ENCODE measurements at places on chromosomes 2 and 18.
A peak's percentile ranks its signal among the peaks of the same experiment; 100 is the strongest.

- no peak for DNase-seq
These were observed 41.4 kb upstream of the RBMS1 start for GRCh38 chr2:160534996-160535395.

DNA sequence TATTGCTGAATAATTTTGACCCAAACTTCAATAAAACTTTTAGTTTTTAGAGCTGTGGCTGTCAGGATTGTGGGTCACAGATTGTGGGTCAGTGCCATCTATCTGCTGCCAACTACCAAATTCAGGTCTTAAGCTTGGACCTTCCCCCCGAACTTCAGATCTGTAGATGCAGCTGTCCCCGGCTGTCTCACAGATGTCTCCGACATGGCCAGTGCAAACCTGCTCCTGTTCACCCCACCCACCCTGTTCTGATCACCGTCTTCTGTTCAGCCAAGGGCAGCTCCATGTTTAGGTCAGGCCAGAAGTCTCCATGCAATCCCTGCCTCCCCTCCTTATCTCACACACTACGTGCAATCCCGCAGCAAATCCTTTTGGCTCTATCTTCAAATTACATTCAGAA lies 175.0 kb downstream of the PRKCE start:
- no peak for DNase-seq

DNA sequence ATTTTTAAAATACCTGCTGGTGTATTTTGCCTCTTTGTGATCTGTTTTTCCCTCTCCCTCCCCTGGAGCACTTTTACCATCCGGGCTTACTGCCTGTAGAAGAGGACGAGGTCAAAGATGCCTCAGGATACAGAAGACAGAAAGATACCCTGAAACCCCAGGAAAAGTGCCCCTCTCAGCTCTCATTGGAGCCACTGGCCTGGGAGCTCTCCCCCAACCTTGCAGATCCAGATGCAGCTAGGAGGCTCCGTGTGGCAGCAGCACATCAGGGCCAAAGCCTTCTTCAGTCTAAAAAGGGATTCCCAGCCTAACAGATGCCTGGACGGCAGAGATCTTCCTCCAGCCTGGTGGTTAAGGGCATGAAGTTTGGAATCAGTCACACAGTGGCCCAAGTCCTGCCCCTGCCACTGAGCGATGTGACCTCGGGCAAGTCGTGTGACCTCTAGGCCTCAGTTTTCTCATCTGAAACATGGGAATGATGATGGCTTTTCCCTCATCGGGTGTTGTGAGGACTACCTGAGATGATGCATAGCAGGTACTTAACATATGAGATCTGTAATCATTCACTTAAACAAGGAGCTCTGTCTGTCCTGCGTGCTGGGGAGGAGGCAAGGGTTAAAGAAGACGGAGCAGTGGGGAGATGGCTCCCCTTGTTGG lies 239.4 kb downstream of the DYSF start:
- no peak for DNase-seq

- peak; percentile 95 for DNase-seq
These were observed at the start of gene ASXL3 for GRCh38 chr18:33577685-33578517. ASXL3 (plus strand) TSS chr18:33578219; CDS start chr18:33578632, 413 bp downstream.

GRCh38 chr18:61335684-61336555 lies 2.7 kb downstream of the CDH20 start:
- DNase-seq = peak; percentile 52

DNA sequence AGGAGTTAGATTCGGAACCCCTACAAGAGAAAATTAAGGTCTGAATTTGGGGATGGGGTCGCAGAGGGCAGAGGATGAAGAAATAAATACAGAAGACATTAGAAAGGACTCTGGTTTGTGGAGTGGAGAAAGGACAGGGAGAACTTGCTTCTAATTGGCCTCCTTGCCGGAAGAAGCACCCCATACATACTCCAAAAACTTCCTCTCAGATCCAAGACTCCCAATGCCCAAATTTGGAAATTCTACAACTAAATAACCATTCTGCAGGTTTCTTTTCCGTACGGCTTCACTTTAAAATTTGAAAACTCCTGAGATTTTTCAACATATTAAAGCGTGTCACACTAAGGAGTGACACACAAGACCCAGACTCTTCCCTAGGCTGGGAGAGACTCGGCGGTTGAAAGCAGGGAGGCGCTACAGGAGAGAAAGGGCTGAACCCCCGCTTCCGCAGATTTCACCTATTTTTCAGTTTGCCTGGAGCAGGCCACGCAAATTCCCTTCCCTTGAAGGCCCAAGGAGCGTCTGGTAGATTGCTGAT lies 478 bp downstream of the CLHC1 start:
- no peak for DNase-seq

GRCh38 chr2:38991899-38992298 lies 102.2 kb downstream of the ARHGEF33 start:
- DNase-seq = no peak
